ENCODE measurements at places on chromosomes 3 and 15.

DNA sequence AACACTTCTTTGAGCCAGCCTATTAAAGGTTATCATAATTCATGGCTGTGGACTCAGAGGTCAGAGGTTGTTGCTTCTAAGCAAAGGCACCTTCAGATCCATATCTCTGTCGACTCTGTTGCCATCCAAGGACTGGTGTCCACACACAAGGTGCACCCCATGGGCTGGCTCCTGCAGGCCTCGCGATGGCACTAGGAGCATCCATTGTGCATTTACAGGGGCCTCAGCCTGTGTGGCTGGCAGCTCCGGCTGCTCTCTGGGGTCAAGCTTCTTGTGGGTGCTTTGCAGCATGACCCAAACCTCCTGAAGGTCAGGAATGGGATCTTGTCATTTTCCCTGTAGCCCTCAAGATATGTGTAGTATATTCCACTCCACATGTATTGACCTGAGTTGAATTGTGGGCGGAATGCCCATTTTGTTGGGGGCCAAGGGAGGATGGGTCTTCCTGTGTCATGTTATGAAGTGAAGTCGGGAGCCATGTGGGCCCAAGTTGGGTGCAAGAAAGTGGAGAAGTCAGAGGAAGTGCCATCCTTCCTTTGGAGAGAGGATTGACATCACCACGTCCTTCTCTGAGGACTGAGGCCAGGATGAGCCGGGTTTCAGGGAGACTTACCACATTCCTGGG, 43.9 kb downstream of the CHDH start:
- no peak for DNase-seq

- DNase-seq, result no peak
Measured at GRCh38 chr3:150230037-150230436, 178.1 kb upstream of the TSC22D2 start.

- peak; percentile 33 for DNase-seq
Measured at GRCh38 chr3:194203482-194204041, 67.6 kb downstream of the HES1 start.

GRCh38 chr3:109353057-109353456, 15.7 kb upstream of the DPPA4 start:
- DNase-seq, result no peak

DNA sequence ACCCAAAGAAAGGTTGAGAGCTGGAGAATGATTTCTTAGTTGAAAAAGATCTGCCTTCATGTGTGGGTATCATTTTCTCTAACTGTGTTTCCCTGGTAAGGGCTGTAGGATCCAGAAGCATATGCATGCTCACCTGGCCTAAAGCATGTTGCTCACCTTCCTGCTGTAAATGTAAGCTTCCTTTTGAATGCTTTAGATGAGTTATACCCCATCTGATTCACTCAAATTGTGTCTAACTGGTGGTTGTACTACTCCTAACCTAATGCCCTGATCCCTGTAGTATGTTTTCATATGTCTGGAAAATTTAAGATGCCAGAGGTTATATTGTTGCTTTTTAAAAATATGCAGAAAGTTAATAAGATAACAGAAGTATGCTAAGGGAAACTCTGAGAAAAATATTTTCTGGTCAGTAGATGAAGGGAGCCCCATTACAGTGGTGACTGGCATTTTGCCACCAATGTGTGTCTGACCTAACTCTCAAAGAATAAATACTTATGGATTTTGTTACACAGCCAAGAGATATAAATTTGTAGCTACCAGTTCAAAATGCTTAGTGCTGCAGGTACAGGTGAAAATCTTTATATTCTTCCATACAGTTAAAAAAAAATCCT, 7.7 kb downstream of the FILIP1L start:
- DNase-seq, result no peak

DNA sequence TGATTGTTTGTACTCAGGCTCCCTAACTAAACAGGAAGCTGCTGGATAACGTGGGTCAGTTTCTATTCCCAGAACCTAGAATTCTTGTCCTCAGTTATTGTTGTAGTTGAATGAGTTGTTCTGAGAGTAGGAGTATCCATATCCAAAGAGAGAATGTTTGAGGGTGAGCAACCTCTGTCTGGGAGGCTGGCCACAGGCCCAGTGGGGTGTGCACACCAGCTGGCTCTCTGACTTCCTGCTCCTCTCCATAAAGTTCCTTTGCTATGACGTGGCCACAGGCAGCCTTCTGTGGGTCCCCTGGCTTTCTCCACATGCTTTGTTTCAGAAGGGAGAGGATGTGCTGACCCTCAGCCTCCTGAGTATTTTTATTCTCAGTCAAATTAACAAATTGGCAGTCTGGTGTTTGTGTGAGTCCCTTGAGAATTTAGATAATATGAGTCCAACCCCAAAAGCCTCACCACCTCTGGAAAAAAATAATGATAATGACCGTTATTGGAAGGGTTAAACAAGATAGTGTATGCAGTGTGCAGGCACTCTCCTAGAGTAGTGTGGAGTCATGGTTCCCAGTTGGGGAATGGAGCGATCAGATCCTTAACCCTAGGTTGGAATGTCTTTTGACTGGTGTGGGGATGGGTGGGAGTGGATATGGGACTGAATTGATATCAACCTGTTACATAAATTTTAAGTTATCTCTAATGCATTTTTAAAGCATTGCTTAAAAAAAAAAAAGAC, 47.6 kb upstream of the MED12L start:
- no peak for DNase-seq

- no peak for DNase-seq
Measured at GRCh38 chr3:46905661-46906451, 28.3 kb downstream of the PTH1R start.
